Activated CD4-positive, CD25-positive, alpha-beta regulatory T cell treated with anti-CD3 and anti-CD28 coated beads, Interleukin-2, amount 50 U/mL, for 16 hours (primary cell): ENCODE measurements at places on chromosomes 12 and 14.

DNA sequence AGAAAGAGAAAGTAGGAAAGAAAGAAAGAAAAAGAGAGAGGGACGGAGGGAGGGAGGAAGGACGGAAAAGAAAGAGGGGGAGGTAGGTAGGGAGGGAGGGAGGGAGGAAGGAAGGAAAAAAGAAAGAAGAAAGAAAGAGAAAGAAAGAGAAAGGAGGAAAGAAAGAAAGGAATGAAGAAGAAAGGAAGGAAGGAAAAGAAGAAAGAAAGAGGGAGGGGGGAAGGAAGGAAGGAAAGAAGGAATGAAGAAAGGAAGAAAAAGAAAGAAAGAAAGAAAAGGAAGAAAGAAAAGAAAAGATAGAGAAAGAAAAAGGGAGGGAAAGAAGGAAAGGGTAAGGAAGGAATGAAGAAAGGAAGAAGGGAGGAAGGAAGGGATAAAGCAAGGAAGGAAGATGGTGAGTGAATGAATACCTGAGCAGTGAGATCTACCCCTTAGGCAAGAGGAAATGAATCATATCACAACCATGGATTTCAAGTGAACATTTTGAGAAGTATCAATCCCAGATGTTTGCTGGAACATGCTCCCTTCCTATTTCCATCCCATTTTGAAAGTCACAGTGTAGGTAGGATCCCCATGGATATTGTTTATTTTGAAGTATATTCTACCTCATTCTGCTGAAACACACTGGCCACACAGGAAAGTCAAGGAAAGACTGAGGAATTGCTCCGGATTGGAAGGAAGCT lies 639.4 kb upstream of the TBX3 start:
- DNase-seq: no peak

DNA sequence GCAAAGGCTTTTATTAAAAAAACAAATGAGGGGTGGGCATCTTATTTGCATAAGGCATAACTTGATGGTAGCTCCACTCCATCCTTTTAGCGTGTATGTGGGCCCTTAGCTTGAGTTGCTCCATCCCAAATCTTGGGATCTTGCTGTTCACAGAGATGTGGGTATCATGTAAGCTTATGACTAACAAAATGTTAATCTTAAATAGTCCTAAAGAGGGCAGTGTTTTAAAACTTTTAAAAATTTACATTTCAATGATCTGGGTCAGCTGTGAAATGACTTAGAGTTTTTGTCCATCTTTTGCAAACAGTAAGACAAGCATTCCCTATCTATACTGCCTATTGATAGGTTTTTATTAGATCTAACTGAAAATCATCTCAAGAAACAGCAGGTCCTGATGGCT lies 86.0 kb downstream of the SLCO1A2 start:
- no peak for DNase-seq

DNA sequence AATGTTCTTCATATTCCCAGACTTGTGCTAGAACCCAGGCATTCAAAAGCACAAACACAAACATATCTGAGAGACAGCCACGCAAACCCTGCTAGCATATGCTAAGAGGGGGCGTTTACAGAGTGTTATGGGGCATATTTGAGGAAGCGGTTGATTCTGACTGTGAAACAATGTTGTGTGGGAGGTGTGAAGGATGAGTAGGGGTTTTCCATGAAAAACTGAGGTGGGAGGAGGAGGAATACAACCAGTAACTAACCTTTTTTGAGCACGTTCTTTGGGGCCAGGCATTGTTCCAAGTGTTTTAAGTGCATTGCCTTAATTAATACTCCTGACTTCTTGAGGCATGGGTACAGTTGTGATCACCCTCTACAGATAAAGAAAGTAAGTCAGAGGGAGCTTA lies 499.5 kb downstream of the AACS start:
- DNase-seq: no peak

DNA sequence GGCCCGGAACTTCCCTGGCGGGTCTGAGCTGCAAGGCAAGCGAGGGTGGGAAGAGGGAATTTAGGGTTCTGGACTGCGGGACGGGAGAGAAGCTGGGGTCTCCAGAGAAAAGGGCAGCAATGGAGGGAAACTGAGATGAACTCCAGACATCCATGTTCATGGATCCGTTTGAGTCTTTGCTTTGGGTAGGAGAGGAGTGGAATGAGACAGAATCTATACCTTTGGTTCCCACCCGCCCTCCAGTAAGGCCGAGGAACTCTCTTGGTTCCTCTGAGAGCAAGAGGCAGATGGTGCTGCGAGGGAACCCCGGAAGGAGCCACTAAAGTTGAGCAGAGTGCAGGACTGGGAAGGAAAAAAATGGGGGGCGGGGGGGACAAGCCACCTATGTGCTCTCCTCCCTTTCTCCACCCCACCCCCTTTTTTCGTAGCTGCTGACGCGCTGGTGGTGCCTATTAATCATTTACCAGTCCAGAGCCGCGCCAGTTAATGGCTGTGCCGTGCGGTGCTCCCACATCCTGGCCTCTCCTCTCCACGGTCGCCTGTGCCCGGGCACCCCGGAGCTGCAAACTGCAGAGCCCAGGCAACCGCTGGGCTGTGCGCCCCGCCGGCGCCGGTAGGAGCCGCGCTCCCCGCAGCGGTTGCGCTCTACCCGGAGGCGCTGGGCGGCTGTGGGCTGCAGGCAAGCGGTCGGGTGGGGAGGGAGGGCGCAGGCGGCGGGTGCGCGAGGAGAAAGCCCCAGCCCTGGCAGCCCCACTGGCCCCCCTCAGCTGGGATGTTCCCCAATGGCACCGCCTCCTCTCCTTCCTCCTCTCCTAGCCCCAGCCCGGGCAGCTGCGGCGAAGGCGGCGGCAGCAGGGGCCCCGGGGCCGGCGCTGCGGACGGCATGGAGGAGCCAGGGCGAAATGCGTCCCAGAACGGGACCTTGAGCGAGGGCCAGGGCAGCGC lies 1.2 kb downstream of the SSTR1 start:
- DNase-seq: no peak

- no peak for DNase-seq
These were observed 14.7 kb upstream of the ENDOU start for GRCh38 chr12:47739979-47740378.

DNA sequence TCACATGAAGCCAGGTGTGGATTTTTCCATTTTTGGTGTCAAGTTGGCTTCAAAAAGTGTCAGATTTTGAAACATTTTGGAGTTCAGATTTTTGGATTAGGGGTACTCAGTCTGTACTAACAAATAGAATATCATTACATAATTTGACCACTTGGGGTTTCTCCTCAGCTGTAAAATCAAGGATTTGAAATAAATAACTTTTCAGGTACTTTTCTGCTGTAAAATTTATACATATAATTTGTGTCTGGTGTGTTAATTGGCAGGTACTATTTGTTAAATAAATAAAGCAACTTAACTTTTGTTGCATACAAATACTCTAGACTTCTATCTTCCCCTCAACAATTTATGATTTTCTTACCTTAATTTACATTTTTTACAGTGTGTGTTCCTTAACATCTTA lies 234.1 kb upstream of the PRICKLE1 start:
- no peak for DNase-seq

DNA sequence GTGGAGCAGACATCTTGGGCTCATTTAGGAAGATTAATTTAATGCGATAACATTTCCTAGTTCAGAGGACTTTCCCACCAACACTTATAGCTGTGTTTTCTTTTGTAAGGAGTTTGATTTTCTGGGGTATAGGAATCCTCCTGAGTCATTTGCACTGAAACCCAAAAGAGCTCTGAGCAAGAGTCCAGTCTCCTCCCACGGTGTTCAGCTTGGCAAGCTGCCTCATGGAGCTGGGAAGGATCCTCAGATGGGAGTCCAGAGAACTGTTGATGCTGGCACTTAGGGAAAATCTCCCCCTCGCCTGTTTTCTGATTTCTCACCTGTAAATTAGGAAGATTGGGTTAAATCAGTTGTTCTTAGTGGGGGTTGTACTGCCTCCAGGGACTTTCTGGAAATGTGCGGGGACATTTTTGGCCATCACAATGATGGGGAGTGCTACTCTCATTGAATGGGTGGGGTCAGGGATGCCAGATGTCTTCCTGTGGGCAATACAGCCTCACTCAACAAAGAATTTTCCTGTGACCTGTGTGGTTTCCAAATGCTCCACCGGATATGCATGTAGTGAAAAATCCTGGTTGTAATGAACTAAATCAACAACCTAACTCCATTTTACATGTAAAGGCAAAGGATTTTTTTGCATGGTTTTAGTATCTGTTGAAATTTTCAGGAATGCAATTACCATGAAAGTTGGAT lies 150.6 kb downstream of the ADCK1 start:
- DNase-seq: no peak

DNA sequence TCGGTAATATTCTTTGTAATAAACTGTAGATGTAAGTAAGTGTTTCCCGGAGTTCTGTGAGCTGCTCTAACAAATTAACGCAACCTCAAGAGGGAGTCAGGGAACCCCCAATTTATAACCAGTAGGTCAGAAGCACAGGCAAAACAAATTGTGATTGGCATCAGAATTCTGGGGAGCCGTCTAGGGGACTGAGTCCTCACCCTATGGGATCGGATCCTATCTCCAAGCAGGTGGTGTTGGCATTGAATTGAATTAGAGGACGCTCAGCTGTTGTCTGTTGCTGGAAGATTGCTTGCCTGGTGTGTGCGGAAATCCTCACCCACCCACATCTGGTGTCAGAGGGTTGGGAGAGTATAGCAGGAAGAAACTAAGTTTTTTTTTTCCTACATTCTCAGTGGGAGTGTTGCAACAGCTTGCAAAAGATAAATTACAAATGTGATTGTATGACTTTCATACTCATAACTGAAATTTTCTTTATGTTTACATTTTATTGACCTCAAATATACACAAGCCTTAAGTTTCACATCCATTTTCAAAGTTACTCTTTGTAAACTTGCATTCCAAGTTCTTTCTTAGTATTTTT lies 5.5 kb downstream of the TMEM52B start:
- DNase-seq: no peak

- DNase-seq: no peak
These were observed 11.6 kb downstream of the PLEKHG3 start for GRCh38 chr14:64715628-64716412.

GRCh38 chr14:94774344-94775090 lies 4.6 kb upstream of the GSC start:
- DNase-seq: no peak

DNA sequence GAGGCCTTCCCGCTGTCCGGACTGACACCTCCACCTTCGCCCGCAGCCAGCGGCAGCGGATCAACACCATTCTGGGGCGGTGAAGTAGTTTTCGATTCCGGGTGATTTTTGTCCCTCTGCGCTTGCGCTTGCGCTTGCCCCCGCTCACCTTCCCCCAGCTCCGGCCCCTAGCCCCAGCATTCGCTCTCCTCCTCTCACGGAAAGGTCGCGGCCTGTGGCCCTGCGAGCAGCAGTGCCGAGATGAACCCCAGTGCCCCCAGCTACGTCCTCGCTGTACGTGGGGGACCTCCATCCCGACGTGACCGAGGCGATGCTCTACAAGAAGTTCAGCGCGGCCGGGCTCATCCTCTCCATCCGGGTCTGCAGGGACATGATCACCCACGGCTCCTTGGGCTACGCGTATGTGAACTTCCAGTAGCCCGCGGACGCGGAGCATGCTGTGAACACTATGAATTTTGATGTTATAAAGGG lies 22.7 kb upstream of the SRGAP1 start:
- no peak for DNase-seq

DNA sequence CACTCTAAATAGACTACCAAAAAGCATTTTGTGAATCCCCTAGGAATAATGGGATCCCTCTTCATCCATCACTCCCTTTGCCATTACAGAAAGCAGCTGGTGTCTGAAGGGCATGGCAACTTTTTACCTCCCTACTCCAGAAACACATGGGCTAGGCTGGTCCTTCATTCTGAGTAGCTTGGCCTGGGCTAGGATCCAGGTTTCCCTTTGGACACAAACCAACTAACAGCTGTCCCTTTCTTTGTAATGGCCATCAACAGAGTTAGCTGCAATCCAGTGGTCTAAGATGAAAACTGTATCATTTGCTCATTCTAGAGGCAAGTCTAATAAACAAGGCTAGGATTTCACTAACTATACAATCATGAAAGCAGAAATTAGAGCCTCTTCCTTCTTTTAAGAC lies 7.4 kb downstream of the GRIN2B start:
- DNase-seq: no peak

GRCh38 chr14:104891664-104892530 lies 26.8 kb downstream of the CEP170B start:
- DNase-seq: no peak

- no peak for DNase-seq
These were observed 123.2 kb upstream of the FOXN3 start for GRCh38 chr14:89540009-89540829.

DNA sequence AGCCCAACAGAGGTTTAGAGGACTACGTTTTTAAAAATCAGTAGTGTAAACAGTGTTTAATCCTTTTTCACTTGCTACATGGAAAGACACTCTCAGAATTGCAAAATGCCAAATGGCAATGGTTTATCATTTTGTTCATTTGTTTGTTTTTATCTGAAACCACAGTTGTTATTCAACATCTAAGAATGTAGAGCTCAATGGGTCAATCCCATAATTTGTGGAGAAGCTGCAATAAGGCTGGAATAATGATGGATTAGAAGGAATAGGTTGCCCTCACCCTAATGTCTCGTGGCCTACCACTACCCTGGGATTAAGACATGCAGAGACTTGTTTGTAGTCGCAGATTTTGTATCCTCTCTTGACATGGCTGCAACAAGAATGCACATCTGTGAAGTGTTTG lies 115.7 kb downstream of the LLPH start:
- no peak for DNase-seq

GRCh38 chr14:25086821-25087396 lies 37.0 kb upstream of the STXBP6 start:
- no peak for DNase-seq

GRCh38 chr14:33323979-33324378 lies 385.3 kb downstream of the NPAS3 start:
- DNase-seq: no peak

DNA sequence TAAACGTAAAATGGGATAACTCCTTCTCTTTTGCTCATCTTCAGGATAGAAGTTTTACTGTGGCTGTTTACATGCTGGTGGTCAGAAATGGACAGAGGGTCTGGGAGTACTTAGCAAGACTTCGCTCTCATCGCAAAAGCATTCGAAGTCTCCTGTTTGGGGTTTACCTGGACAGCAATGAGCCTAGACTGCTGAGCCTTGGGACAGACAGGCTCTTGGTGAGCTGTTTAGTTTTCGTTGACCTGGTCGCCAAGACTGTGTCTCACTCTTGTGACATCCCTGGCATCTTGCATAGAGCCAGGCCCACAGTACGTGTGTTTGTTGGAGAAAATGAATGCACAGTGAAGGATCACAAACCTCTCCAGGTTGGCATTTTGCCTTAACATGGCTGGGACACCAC lies 42.1 kb downstream of the CFAP251 start:
- DNase-seq: no peak

GRCh38 chr14:99181804-99182520 lies 90.0 kb downstream of the BCL11B start:
- DNase-seq: no peak

- no peak for DNase-seq
These were observed 70.8 kb downstream of the ZFC3H1 start for GRCh38 chr12:71592841-71593240.

GRCh38 chr12:53514628-53515290 lies 7.5 kb upstream of the NPFF start:
- DNase-seq: no peak

GRCh38 chr14:33484264-33484663 lies 466.6 kb downstream of the EGLN3 start:
- no peak for DNase-seq

- DNase-seq: no peak
These were observed 164.4 kb downstream of the FBXL14 start for GRCh38 chr12:1429980-1430379.

GRCh38 chr12:14946861-14947260 lies 8.5 kb upstream of the ERP27 start:
- DNase-seq: no peak

GRCh38 chr14:33908540-33909223 lies 42.2 kb downstream of the EGLN3 start:
- no peak for DNase-seq

GRCh38 chr14:99007795-99008194 lies 264.2 kb downstream of the BCL11B start:
- no peak for DNase-seq
